ENCODE measurements at places on chromosomes 4 and X. TPM values are rescaled to one million over a fixed set of nuclear protein-coding genes. Genes with fewer than 3 reads are reported as not detected.

The KIAA1210 gene
- polyA plus RNA-seq, result not detected

The PSAPL1 gene
- polyA plus RNA-seq, result not detected

The BMP3 gene
- polyA plus RNA-seq, result 0.05 TPM

The PABPC4L gene
- 3.8 TPM for polyA plus RNA-seq

The FHIP1A gene
- 0.49 TPM for polyA plus RNA-seq

The GEMIN8 gene
- 21.5 TPM for polyA plus RNA-seq

The TMPRSS11D gene
- polyA plus RNA-seq, result not detected

The UPF3B gene
- polyA plus RNA-seq, result 5.5 TPM

The HGFAC gene
- polyA plus RNA-seq, result not detected

DNA sequence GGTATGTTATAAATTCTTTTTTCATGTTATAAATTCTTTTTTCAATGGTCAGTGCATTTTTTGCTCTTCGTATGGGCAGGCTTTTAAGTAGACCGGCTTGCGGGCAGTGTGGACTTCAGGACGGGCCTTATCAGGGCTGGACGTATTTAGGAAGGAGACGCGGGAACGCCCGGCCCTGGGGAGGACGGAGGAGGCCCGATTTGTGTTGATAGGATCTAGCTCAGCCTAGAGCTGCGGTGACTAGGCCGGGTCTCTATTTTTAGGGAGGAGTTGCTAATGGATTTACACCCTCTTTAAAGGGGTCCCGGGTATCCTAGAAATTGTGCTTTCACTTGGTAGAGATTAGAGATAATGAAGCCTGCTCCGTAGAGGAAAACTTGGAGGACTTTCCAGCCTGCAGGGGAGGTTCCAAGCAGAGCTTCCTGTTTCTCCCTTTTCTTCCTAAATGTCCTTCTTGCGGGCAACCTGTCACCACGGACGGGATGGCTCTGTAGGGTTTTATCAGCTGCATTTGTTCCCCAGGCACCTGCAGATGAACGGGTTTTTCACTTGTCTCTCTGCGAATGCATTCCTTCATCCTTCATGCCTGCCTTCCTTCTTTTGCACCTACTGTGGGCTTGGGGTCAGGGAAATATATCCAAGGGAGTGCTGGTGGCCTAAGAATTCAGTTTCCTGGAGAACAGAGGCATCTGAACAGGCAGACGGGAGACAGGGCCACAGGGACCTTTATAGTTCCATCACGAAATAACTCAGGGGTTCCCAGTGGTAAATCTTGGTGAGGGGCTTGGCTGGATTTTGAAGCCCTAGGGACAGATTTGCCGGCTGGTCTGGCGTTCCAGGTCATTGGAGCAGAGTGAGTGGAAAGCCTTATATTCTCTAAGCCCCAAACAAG is 1.4 kb downstream of the CD99 start:
- no peak for DNase-seq

GRCh38 chr4:122855353-122855890 is 28.8 kb downstream of the FGF2 start:
- no peak for DNase-seq

DNA sequence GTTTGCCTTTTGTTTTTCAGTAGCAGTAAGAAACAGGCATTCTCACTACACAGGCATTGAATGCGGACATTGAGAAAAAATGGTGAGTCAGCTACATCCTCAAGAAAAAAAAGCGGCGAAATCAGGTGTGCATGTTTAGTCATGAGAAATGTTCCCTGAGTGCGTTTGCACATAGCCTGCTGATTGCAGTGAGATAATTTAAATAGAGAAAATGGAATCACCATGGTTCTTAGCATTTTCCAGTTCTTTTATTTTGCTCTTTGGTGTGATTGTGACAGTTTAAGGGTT is 54.1 kb upstream of the CLDN34 start:
- DNase-seq, result no peak

- no peak for DNase-seq
These were observed 3.3 kb upstream of the SLC25A4 start for GRCh38 chr4:185139736-185140135.

DNA sequence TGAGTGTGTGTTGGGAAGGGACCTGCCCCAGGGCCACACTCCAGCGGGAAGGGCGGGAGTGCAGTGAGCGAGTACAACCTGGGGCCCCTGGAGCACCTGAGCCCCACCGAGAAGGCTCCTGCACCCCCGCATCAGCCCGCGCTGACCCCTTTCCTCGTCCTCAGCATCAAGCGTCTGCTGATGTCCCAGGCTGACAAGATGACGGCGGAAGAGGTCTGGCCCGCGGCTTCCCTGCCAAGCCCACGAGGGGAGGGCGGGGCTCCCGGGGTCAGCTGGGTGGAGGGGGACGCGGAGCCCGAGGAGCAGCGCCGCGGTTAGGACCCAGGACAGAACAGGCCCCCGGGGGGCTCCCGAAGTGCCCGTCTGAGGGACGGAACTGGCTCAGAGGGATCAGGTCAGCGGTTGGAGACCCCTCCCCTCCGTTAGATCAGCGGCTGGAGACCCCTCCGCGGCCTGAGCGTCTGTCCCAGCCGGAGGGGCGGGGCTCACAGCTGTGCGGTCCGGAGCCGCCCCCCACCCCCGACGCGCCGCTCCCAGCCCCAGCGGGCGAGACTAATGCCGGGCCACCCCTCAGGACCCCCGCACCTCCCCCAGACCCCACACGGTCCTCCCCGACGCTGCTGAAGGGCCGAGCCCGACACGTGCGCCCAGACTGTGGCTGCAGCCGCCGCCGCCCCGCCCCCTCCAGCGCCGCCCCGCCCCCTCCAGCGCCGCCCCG is 6.7 kb downstream of the MYL5 start:
- no peak for DNase-seq

DNA sequence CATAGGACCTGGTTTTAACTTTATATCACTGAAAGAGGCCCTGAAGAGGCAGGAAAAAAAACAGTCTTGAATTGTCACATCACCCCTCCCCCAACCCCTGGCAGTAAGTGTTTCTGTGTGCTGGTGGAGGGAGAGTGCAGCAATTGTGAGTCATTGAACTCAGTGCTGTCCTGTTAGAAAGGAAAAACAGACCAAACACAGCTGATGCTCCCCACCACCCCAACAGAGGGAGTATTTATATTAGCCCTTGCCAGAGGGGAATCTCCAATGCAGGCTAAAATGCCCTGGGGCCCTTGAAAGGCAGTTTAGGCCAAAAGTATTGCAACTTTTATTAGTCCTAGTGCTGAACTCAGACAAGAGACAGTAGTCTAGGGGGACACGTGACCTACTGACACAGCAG is 197.8 kb upstream of the AGTR2 start:
- no peak for DNase-seq

DNA sequence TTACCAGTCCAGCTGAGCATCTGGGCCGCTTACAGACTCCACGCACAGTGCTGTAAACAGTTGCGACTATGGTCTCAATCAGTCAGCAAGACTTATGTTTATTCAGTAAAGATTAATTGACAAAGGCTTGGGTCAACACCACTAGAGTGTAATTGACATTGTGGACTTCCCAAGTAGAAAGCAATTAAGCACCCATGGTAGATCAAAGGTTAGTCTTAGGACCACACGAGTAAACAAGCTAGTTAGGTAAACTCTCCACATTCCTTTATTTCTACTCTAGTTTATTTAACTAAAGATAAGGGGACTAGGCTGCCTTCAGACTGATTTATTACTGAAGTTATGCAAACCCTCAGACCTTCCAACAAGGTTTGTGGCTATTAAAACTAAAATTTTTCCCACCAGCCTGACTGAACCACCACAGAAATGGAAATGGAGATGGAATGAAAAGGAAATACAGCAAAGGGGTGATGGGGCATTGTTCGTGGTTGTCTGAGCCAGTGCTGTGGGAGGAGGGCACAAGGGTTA is 44.2 kb downstream of the MTHFD2L start:
- DNase-seq, result no peak

DNA sequence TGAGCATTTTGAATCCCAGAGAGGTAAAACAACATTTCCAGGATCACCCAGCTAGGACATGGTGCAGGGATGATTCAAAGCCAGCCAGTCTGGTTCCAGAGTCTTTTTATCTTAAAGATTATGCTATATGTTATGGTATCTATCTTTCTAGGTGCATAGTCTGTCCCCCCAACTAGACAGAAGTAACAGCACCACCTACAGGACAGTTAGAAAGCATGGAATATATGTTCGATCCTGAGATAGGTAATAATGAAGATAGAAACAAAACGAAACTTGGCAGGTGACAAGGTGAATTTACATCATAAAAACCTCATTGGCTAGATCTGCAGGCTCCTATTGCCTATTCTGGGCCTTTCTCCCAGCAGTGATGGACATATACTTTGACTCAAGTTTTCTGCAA is 723.2 kb downstream of the SMARCA1 start:
- DNase-seq, result no peak

GRCh38 chr4:145779319-145779801 is 99.4 kb downstream of the C4orf51 start:
- no peak for DNase-seq

GRCh38 chrX:78321809-78322208 is 5.6 kb downstream of the CYSLTR1 start:
- DNase-seq, result no peak
